Myocyte (in vitro differentiated cells): ENCODE measurements at places on chromosomes 7 and 10.

DNA sequence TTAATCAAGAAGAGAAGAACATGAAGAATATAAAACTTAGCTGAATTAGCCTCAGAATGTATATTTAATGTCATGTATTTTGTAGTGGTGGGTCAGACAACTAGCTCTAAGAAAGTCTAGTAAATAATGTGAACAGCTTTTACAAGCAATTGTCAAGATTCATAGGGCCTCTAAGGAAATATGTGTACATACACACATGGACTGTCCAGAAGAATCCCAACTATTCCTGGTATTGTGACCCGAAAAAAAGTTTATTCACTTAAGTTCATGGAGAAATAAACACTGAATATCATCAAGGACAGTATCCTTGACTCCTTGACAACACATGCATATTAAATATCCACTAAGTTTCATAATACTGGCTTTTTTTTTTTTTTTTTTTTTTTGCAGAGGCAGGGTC is 11.4 kb upstream of the TWIST1 start:
- DNase-seq, result no peak

DNA sequence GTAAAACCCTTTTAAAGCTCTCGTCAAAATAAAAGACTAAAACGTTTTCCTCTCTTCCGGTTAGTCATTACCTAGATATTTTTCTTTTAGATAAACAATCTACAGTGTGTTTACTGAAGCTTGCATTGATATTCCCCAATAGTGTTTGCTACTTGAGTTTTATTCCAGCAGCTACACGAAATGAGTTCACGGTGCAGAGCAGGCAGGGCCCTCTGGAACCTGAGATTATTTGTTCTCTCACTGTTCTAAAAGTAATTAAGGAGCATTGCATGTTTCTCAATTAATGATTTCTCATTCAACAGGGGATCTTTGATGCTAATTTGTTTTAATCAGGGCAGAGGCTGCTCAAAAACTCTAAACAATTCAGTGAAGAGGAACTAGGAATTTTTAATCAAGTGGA is 319.7 kb downstream of the GFRA1 start:
- DNase-seq, result no peak

DNA sequence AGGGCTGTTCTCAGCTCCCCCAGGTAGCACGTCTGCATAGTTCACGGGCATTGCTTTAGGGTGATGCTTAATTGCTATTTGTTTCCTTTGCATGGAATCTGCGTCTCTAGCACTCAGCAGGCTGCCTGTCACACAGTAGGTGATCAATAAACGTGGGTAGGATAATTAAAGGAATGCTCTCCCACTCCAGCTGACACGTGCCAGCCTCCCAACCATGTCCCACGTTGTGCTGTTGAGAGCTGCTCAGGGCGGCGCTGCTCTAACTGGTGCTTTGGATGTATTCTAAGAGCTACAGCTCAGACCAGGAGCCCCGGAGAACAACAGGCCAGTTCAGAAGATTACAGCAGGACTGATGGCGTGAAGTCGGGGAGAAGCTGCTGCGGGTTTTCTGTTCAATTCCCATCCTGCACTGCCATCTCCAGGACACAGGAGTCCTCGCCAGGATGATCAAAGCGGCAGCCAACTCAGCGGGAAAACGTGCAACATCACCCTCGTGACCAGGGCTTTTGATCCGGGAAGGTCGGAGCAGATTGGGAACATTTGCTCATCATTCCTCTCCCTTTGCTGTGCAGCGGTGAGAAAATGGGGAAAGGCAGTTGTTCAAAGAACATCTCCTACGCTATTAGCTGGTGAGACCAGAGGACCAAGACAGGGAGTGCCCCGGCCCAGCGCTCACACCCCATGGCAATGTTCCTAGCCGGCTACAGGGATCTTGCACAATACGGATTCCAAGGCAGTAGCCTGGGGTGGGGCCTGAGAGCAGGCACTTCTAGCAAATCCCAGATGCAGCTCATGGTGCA is 50.5 kb upstream of the FOXK1 start:
- peak; percentile 96 for DNase-seq

- DNase-seq, result peak; percentile 52
Measured at GRCh38 chr10:72026278-72027111, 61.9 kb downstream of the SPOCK2 start.

- DNase-seq, result no peak
Measured at GRCh38 chr7:122337011-122337410, 32.5 kb upstream of the FEZF1 start.
